Activated T-cell treated with anti-CD3 and anti-CD28 coated beads, Interleukin-2, amount 50 U/mL, for 72 hours (primary cell): ENCODE measurements at places on chromosomes 5 and 9.
A peak's percentile ranks its signal among the peaks of the same experiment; 100 is the strongest.

GRCh38 chr5:67092535-67092934, 104.1 kb downstream of the CD180 start:
- H3K4me3 ChIP-seq: no peak overlapping the region
- peaks cover 10% of the 10 kb centered on the region for H3K36me3 ChIP-seq
- no peak for DNase-seq
- H3K27ac ChIP-seq: no peak overlapping the region
- H3K27me3 ChIP-seq: no peaks in the 10 kb centered on the region

GRCh38 chr5:43336159-43336558, 22.9 kb upstream of the HMGCS1 start:
- H3K36me3 ChIP-seq: peaks cover 44% of the 10 kb centered on the region
- H3K4me1 ChIP-seq: peaks cover 33% of the 10 kb centered on the region
- peak overlapping the region; percentile 38 for H3K27ac ChIP-seq

DNA sequence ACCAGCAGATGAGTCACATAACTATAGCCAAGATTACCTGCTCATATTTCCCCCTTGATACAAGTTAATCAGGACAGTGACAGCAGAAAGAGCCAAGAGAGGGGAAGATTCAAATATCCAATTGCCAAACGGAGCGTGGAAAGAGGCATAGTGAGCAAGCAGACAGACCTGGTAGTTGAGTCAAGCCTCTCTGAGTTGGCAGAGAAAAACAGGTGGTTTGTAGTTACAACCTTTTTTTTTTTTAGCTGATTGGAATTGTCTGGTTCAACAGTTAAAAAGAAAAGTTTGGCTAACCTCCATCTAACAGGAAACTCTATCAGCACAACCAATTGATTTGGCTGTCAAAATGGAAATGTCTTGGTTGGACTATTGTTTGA, 272.1 kb downstream of the TLE1 start:
- H3K4me1 ChIP-seq: no peaks in the 10 kb centered on the region
- H3K27ac ChIP-seq: no peak overlapping the region
- no peaks in the 10 kb centered on the region for H3K27me3 ChIP-seq
- DNase-seq: no peak

DNA sequence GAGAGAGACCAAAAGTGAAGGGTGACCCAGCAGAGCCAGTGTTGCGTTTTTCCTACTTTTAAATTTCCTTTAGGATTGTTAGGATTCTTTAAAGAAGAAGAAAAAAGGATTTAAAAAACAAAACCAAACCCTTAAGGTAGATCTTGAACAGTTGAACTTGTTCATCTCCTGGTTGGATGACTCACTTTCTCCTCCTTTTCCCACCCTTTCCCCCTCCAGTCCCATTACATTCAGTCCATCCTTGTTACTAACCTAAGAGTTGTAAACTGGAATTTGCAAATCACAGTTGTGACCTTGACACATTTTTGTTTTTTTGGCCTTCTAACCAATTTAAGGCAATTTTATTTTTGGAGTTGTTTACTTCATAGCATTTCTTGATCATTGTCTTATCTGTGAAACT, 289.2 kb downstream of the ARHGAP26 start:
- no peak for DNase-seq
- peaks cover 10% of the 10 kb centered on the region for H3K36me3 ChIP-seq
- H3K27ac ChIP-seq: peak overlapping the region; percentile 41
- H3K4me3 ChIP-seq: no peak overlapping the region

GRCh38 chr5:39185761-39186160, 33.6 kb downstream of the FYB1 start:
- no peaks in the 10 kb centered on the region for H3K27me3 ChIP-seq
- peak overlapping the region; percentile 84 for H3K4me3 ChIP-seq
- no peaks in the 10 kb centered on the region for H3K36me3 ChIP-seq
- no peak for DNase-seq

GRCh38 chr5:158487156-158487555, 612.6 kb downstream of the EBF1 start:
- H3K36me3 ChIP-seq: no peaks in the 10 kb centered on the region
- DNase-seq: no peak
- no peak overlapping the region for H3K27ac ChIP-seq
- H3K27me3 ChIP-seq: no peaks in the 10 kb centered on the region
- no peak overlapping the region for H3K4me3 ChIP-seq
- H3K4me1 ChIP-seq: no peaks in the 10 kb centered on the region

DNA sequence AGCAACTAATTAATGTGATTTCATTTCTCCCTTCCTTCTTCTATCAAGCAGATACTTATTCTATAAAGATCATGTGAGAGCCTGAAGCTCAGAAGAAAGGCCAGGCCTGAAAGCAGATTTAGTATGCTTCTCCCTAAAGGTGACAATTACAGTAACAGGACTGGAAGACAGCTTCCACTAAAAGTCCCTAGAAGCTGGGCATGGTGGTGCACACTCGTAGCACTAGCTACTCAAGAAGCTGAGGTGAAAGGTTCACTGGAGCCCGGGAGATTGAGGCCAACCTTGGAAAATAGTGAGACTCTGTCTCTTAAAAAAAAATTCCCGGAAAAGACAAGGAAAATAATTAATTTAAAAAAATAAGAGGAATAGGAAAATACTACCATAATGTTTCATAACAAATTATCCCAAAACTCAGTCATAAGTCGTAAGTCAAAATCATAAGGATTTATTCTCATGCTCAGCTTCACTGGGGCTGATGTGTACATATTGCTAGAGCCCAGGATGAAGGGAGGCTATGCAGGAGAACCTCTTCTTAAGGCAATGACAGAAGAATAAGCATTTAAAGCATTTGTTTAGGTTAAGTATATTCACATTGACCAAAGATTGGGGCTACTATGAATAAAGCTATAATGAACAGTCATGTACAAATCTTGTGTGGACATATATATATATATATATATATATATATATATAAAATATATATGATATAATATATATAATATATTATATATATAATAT, 210.8 kb upstream of the SMARCA2 start:
- H3K4me1 ChIP-seq: no peaks in the 10 kb centered on the region
- DNase-seq: no peak
- H3K36me3 ChIP-seq: no peaks in the 10 kb centered on the region
- no peak overlapping the region for H3K4me3 ChIP-seq
